ENCODE measurements at places on chromosomes 3 and 15. TPM values are rescaled to one million over a fixed set of nuclear protein-coding genes. Genes with fewer than 3 reads are reported as not detected.

- H3K4me3 ChIP-seq = no peak overlapping the region
- peaks cover 27% of the 10 kb centered on the region for H3K4me1 ChIP-seq
- H3K36me3 ChIP-seq = peaks cover 97% of the 10 kb centered on the region
- DNase-seq = no peak
Measured at GRCh38 chr15:85583442-85583841, 203.0 kb downstream of the AKAP13 start.

DNA sequence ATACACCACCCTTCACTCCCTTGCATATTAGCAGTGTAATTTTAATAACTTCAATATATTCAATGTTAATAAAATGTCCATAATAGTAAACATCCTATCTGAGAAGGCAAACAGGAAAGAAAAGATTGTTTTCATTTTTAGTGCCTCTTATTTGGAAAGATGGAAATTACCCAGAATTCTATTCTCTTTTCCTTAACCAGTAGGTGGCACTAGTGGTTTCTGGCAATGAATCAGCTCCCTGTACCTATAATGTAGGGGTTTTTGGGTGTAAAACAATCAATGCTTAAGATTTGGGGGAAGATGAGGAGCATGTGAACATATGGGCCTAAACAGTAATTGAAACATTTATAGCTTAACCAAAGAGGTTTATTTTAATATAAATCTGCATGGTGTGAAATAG lies 5.7 kb upstream of the SEMA6D start:
- H3K4me1 ChIP-seq = peaks cover 4% of the 10 kb centered on the region
- DNase-seq = no peak
- no peaks in the 10 kb centered on the region for H3K36me3 ChIP-seq
- H3K27ac ChIP-seq = no peak overlapping the region
- H3K4me3 ChIP-seq = no peak overlapping the region
- no peaks in the 10 kb centered on the region for H3K27me3 ChIP-seq

GRCh38 chr15:67183443-67184169 lies 70.9 kb downstream of the AAGAB start:
- H3K27ac ChIP-seq = no peak overlapping the region
- H3K4me3 ChIP-seq = no peak overlapping the region
- H3K36me3 ChIP-seq = peaks cover 54% of the 10 kb centered on the region
- H3K27me3 ChIP-seq = no peaks in the 10 kb centered on the region

DNA sequence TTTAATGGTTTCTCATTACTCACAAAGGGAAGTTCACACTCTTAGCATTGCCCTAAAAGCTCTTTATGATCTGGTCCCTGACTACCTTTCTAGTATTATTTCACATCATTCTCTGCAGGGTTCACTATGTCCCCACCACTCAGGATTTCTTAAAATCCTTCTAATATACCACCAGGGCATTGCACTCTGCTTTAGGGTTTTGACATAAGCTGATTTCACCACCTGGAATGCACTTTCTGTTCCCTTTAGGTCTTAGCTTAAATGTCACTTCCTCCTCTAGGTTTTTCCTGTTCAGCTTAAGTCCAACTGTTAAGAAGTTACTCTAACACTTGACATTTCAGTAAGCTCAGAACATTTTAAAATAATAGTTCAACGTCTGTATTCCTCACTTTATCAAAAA lies 81.7 kb downstream of the HCN4 start:
- no peaks in the 10 kb centered on the region for H3K27me3 ChIP-seq
- DNase-seq = no peak
- H3K27ac ChIP-seq = no peak overlapping the region
- H3K4me3 ChIP-seq = no peak overlapping the region

DNA sequence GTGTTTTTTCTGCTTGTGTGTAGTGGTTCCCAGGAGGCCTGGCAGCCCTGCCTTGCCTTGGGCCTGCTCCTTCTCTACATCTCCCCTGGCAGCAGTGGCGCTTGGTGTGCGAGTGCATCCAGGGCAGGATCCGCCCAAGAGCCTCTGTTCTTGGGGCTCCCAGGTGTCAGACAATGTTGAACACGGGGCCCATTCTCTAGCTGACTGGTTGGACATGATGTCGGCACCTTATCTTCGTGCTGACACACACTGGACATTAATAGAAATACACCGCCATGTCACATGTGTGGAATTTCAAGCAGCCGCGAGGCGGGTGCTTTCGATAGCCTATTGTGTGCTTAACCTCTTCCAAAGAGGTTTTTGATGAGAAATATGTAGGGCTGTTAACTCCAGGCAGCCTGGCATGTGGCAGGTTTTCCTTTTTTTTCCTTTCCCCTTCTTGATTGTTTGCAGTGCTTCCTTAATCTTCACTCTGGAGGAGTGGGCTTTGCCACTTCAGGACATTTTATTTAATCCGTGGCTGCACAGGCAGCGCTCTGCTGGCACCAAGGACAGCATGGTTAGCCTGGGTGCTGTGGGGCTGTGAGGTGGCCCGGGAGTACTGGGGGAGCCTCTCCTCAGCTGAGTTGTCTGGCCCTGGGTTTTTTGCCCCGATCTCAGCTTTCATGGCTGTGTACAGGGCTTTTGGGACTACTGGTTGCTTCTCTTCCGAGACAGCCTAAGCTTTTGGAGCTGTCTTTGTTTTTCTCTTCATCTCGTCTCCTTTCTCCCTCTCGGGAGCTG lies 42.5 kb downstream of the CHCHD6 start:
- H3K4me1 ChIP-seq = peaks cover 5% of the 10 kb centered on the region
- no peaks in the 10 kb centered on the region for H3K36me3 ChIP-seq
- peak; percentile 57 for DNase-seq
- no peaks in the 10 kb centered on the region for H3K27me3 ChIP-seq
- H3K4me3 ChIP-seq = no peak overlapping the region

GRCh38 chr3:188505151-188505550 lies 351.2 kb downstream of the LPP start:
- H3K27me3 ChIP-seq = no peaks in the 10 kb centered on the region
- DNase-seq = no peak
- H3K4me1 ChIP-seq = no peaks in the 10 kb centered on the region
- no peak overlapping the region for H3K27ac ChIP-seq
- no peak overlapping the region for H3K4me3 ChIP-seq

Gene PAK6
- 7.3 TPM for total RNA-seq

DNA sequence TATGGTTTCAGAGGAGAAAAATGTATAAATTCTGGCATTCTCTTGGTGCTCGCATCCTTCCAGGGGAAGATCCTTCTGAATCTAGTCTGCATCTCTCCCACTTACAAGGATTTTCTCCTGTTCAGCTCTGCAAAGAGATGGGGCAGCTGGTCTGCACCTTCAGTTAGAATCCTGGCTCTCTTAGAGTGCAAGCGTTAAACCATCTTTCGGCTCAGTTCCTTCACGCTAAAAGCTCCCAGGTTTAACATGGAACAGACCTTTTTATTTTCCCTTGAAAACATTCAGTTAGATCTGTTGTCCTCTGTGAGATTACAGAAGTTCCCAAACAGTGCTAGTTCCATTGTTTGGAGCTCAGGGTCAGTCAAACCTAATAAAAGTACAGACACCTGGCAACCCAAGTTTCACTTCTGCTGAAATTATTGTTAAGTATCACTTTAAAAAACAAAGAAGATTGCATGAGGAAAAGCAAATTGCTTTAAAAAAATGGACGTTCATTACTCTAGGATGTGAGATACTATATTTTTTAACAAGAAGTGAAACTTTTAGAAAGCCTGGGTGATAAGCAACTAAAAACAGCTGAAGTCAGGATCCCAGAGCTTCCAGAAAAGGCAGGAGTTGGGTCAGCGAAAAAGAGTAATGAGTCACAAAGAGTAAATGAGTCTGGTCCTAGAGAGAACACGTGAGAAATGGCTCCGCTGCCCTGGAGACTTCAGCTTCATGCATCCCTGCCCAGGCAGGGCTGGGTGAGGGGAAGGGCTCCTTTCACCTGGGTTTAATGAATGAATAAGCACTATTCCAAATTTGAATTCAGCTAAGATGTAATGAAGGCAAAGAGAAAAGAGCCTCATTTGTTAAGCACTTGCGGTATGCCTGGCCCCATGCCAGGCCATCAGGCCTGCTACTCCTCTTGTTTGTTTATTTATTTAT lies 63.3 kb downstream of the ABTB1 start:
- H3K4me3 ChIP-seq = no peak overlapping the region
- H3K27me3 ChIP-seq = peaks cover 28% of the 10 kb centered on the region
- peaks cover 2% of the 10 kb centered on the region for H3K4me1 ChIP-seq
